ENCODE measurements at places on chromosomes 6 and 20.

- no peak for DNase-seq
Measured at GRCh38 chr6:34226731-34227586, 9.7 kb upstream of the HMGA1 start.

- DNase-seq, result no peak
Measured at GRCh38 chr6:7391151-7391550, 1.5 kb downstream of the RIOK1 start.

DNA sequence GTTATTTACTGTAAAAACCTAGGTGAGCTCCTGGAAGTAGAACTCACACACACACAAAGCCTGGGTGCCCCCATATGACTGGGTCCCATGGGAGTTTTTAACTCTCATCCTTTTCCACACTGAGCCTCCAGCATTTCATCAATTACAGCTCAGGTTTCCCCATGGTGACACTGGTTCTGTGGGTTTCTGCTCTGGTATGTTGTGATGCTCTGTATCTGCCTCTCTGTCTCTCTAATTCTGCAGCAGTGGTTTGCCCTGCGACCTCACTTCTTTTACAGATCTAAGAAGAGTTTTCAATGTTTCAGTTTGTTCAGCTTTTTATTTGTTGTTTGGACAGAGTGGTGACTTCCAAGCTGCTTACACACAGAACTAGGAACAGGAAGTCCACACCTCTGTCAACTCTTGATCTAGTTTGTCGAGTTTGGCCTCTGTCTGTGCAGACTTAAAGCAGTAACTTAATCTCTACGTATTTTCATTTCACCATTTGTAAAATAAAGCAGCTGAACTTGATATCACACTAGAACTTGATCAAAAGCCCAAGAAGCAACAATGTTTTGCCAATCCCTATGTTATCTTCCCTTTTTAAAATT is 554.3 kb downstream of the EPHA7 start:
- no peak for DNase-seq

DNA sequence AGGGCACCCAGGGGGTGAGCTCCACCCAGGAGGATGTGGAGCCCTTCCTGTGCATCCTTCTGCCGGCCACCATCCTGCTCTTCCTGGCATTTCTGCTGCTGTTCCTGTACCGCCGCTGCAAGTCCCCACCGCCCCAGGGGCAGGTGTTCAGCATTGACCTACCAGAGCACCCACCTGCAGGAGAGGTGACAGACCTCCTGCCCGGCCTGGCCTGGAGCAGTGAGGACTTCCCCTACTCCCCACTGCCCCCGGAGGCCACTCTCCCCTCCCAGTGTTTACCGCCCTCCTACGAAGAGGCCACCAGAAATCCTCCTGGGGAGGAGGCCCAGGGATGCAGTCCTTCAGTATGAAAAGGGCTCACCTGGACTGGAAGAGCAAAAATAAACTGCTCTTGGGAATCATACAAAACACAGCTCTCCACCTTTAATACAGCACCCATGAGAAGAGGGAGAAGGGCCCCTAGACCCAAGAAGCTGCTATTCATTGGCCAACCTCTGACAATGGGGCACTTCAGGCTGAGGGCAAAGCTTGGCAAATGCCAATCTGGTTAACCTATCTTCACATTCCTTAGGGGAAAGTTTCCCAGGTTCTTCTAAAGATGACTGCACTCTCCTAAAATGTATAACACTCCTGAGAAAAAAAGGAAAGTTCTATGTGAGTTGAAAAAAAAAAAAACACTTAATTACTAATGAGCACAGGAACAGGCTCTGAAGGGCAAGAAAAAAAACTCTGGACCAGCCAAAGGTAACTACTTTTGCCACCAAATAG is 5.0 kb downstream of the SMIM28 start:
- no peak for DNase-seq

DNA sequence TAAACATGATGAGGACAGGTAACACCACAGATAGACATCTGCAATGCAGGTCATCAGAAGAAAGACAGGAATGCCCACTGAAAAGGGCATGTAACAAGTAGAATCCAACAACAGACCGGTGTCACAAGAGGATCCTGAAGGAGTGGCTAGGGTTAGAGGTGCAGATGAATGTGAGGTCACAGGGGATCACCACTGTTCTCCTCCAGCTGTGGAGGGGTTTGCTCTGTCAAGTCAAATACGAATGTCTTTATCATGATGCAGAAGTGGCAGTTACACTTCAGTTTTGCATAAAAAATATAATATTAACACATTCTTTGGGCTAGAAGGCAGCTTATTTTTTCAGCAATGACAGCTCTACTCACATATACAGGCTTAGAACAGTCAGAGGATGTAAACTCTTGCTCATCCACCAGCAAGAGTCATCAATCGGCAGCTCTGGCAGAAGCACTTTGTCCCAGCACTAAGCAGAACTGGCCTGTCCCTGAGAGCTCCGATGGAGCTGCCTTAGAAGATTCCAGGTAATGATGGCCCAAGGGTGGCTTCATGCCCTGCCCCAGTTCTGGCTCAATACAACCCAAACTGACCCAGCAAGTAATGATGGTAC is 130.4 kb upstream of the TRAF3IP2 start:
- no peak for DNase-seq

GRCh38 chr6:43088654-43089056 is 12.5 kb downstream of the PTK7 start:
- DNase-seq, result no peak
